HuH-7 (cell line): ENCODE measurements at places on chromosomes 2 and 18.

DNA sequence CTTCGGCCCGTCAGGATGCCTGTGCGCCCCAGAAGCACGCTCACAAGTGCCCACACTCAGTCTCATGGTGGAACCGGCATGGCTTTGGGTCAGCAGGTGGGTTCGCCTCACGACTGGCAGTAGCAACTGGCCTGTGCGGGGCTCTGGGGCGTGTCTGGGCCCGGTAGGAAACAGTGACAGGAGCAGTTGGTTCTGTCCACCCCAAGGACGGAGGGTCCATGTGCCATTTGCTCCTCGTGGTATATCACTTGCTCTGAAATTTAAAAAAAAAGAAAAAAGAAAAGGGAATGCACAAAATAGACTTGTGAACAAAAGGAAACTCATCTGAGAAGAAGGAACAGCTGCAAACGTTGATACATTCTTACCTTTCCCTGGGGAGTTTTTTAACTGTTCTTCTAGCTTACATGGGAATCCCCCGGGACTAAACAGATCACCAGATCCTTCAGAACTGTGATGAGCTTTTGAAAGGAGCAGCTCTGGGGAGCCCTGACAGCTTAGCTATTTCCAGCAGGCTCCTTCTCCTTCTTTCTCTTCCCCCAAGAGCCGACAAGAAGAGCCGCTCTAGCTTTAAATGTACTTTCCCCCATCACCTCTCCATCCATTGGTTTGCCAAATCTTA lies 42.8 kb downstream of the TRAPPC12 start:
- DNase-seq = no peak

DNA sequence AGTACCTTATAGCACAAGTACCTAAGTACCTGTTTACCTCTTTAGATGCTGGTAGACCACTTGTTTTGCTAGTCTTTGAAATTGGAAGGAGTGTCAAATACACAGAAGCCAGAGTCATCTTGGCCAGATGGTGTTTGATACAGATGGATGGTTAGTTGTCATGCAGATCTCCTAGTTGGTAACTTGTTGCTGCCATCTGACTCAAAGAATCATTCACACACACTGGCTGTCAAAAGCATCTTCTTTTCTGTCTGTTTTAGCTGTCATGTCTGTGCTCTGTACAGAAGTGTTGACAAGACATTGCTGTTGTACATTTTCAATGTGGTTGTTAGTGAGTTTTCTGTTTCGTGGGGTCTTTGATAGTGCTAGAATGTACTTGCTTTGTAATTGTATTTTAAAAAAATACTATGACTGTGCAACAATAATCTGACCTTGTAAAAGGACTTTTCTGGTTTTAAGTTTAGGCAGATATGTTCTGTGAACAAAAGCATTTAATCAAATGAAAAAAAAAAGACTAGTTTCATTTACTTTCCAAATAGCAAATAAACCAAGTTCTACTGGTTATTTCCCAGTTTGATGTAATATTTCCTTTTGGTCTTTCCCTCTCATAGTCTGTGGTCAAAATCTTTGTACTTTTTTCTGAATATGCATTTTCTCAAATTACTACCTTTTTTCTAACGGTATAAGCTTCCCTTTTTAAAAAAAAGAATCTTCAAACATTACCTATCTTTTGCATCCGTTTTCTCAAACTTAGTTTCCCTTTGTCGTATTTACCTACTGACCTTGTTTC lies 39.9 kb downstream of the TANK start:
- DNase-seq = no peak

- DNase-seq = no peak
Observed at GRCh38 chr2:112614201-112614840, 29.9 kb downstream of the CHCHD5 start.

DNA sequence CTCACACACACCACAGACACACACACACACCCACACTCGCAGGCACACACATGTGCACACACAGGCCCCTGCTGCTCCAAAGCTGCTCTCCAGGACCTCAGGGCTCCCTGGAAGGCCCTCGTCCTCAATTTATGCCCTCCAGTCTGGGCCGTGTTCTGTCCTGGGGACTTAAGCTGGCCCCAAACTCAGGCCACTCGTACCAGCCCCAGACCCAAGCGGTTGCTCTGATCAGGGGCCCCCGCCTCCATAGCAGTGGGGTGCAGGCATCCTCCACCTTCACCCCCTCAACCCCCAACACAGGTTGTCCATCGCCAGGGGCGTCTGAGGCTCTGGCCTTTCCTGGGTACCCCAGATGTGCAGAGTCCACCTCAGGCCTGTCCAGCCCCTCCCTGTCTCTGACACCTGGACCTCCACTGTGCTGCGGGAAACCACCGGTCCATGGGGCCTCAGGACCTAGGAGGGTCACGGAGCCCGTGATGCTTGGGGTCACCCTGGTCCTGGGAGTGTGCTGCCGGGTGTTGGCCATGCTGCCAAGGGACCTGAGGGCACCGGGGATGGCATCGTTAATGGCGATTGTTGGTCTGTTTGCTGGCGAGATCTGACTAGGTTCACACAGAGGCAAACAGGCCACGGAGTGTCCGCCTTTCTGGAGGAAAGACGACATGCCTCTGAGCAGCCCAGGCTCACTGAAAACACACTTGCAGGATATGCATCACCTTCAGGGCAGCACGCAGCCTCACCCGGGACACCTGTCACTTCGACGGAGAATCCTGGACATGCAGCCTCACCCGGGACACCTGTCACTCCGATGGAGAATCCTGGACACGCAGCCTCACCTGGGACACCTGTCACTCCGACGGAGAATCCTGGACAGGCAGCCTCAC lies 155.6 kb downstream of the NDUFA10 start:
- no peak for DNase-seq

GRCh38 chr2:240508832-240509545 lies 48.8 kb downstream of the ANKMY1 start:
- no peak for DNase-seq

GRCh38 chr2:100606726-100607343 lies 44.0 kb downstream of the PDCL3 start:
- DNase-seq = peak; percentile 67

- no peak for DNase-seq
Observed at GRCh38 chr2:232527905-232528470, 2.0 kb downstream of the CHRND start.

- no peak for DNase-seq
Observed at GRCh38 chr2:136131961-136132824, 14.2 kb upstream of the CXCR4 start.

DNA sequence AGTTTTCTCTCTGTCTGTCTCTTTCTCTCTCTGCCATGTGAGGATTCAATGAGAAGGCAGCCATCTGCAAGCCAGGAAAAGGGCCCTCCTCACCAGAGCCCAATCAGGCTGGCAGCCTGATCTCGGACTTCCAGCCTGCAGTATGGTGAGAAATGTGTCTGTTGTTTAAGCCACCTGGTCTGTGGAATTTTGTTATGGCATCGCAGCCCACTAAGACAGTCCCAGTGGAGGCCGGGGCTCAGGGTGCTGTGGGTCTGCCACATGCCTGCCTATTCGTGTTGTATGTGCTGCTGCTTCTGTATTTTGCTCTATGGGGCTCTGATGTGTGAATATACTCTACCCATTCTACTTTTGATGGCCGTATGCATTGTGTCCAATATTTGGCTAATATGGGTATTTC lies 139.0 kb upstream of the HS6ST1 start:
- no peak for DNase-seq

- no peak for DNase-seq
Observed at GRCh38 chr2:39069136-39069515, 51.7 kb downstream of the SOS1 start.

DNA sequence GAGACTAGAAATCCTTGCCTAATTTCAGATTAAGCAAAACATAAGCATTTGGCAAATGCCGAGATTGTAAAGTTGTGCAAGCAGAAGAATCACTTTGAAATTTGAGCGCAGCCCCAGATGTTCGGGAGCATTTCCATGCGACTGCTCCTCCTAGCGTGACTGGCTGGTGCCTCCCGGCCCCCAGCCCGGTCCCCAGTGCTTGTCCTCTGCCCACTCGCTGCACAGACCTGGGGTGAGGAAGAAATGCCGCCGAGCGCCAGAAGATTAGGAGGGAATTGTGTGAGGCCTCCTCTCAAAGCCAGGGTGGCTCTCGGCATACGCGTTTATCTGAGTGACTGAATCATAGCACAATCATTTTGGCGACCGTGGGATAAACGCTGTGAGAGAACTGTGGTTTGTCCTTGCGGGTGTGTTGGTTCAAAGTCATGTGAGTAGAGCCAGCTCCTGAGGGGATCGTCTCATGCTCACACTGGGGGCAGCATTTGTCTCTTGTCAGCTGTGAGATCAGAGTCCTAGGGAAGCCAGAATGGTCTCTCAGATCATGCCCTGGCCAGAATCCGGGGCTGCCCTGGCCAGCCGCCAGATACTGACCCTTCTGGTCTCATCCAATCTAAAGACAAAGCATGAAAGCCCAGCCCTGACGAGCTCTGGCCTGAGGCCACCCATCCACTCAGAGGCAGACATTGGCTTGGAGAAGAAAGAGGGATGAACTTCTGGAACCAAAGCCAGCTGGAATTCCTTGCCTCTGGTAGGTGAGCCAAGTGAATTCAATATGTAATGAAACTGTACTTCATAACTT lies 189.3 kb downstream of the SH3RF3 start:
- DNase-seq = peak; percentile 44

DNA sequence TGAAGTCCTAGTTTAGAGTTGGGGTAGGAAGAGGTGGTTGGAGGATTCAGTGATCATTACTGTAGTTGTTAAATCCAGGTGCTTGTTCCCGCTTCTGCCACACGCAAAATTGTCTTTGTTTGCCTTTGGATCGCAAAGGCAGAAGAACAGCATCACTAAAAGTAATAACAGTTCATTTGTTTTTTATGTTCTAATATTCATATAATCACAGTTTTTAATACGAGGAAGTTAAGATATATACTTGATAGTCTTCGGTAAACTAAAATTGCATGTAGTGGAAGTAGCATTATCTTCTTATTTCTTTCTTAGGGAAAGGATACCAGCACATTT lies 365 bp downstream of the NDUFB3 start:
- no peak for DNase-seq

DNA sequence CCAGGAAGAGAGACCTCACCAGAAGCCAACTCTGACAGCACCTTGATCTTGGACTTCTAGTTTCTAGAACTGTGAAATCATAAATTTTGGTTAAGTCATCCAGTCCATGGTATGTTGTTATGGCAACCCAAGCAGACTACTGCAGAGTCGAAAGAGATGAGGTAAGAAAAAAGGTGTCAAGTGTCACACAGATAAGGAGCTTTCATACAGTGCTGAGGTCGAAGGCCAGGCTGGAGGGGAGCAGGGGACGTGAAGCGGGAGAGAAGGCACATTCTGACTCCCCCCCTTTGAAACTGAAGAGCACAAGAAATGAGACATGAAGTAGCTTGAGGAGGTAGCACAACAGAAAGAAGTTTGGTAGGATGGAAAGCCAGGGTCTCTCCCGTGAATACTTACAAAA lies 110.4 kb downstream of the ALK start:
- no peak for DNase-seq

- DNase-seq = no peak
Observed at GRCh38 chr2:175418224-175418835, 236.8 kb upstream of the ATP5MC3 start.

- DNase-seq = no peak
Observed at GRCh38 chr2:152063325-152063924, 35.4 kb downstream of the CACNB4 start.

GRCh38 chr2:26033270-26033817 lies 540 bp upstream of the RAB10 start:
- DNase-seq = peak; percentile 51

- DNase-seq = no peak
Observed at GRCh38 chr2:36059691-36060090, 295.9 kb upstream of the CRIM1 start.

DNA sequence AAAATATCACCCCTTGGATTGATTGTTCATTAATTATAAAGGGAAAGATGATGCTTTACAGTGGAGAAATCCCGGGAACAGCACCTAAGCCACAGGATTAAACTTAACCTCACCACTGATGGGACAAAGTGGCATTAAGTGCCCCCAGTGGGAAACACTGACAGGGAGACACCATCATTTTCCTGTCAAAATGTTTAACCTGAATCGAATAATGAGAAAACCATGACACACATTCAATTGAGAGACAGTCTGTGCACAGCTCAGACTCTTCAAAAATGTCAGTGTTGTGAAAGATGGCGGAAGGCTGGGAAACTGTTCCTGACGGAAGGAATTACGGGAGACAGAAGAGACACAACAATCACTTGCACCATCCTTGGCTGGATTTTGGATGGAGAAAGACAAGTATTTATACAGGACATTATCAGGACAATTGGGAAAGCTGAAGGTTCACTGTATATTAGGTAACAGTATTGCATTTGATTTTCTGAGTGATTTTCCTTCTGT lies 111.8 kb upstream of the ASB18 start:
- DNase-seq = no peak

DNA sequence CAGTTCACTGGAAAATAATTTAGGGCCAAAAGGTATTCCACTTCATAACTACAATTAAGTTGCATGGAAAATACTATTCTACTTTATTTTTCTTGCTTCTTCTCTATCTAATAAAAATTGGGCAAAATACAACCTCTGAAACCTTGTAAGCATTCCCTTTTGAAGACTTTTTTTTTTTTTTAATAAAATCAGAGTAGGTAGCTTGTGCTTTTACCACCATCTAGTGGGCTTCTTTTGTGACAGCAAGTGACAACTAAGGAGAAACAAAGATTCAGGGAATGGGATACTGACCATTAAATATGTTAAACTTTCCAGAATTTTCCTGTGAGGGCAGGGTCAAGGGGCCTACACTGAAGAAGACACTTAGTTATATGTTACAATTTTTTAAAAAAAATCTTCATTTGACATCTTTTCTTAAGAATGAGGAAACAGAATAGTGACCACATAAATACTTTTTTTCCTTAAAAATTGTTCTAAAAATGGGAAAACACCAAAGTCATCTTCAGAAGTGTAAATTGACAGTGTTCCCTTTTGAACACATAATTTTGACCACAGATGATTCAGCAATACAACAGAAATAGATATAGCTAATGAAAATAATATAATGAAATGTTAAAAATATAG lies 1183.2 kb upstream of the ACVR2A start:
- DNase-seq = no peak

- peak; percentile 69 for DNase-seq
Observed at GRCh38 chr2:26178746-26179436, 6.0 kb downstream of the GAREM2 start.

GRCh38 chr2:231936491-231936890 lies 10.3 kb upstream of the NPPC start:
- no peak for DNase-seq

GRCh38 chr2:72689579-72690195 lies 136.1 kb downstream of the EXOC6B start:
- no peak for DNase-seq

DNA sequence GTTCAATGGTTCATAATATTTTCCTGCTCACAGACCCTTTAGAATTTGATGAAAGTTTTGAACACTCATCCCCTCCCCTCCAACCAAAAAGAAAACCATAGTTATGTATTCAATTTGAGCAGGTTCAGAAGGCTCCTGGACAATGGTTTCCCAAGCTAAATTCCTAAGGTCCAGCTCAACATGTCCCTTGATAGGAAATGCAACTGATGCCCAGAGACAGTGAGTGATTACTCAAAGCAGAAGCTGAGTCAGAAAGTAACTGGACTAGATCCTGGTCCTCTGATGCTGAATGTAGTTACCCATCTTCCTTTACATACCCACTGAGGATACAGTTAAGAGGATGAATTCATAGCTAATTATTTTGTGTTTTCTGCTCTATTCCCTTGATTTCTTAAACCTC lies 218.9 kb upstream of the NCKAP5 start:
- no peak for DNase-seq

GRCh38 chr2:156818944-156819343 lies 382.8 kb downstream of the GPD2 start:
- no peak for DNase-seq
